Kidney epithelial cell (primary cell): ENCODE measurements at places on chromosomes 3 and 15. TPM values are rescaled to one million over a fixed set of nuclear protein-coding genes. Genes with fewer than 3 reads are reported as not detected.

COL8A1 gene
- total RNA-seq: 24.4 TPM in 2 replicates

CTXN2 gene
- 0.14 TPM in 1 of 2 replicates, not detected in the other for total RNA-seq

ALS2CL gene
- 23.7 and 30.9 TPM in 2 replicates for total RNA-seq

PLA2G4E gene
- not detected in 2 replicates for total RNA-seq

TRIM69 gene
- 9.6 and 12.3 TPM in 2 replicates for total RNA-seq

ABI3BP gene
- 0.75 and 0.84 TPM in 2 replicates for total RNA-seq

KBTBD12 gene
- 0.08 and 0.41 TPM in 2 replicates for total RNA-seq

TRH gene
- total RNA-seq: not detected in 2 replicates

GOLGA6D gene
- total RNA-seq: not detected in 2 replicates

AHSG gene
- not detected in 2 replicates for total RNA-seq

TMEM158 gene
- total RNA-seq: 1.1 and 5.8 TPM in 2 replicates

CHL1 gene
- 0.27 and 0.33 TPM in 2 replicates for total RNA-seq

LRRC58 gene
- total RNA-seq: 31.9 and 35.5 TPM in 2 replicates

CHRFAM7A gene
- total RNA-seq: 1.1 and 8.5 TPM in 2 replicates

MUSTN1 gene
- not detected in 2 replicates for total RNA-seq

GRAMD2A gene
- 0.89 and 2.4 TPM in 2 replicates for total RNA-seq

CA12 gene
- 2.9 and 4.3 TPM in 2 replicates for total RNA-seq

CGNL1 gene
- 2.1 and 2.8 TPM in 2 replicates for total RNA-seq

CCDC13 gene
- 0.33 and 2.1 TPM in 2 replicates for total RNA-seq

FRMD4B gene
- total RNA-seq: 13.6 and 16.4 TPM in 2 replicates

CNTN6 gene
- 0.34 and 0.38 TPM in 2 replicates for total RNA-seq

SKOR1 gene
- not detected in 2 replicates for total RNA-seq

LRRC31 gene
- total RNA-seq: not detected in 2 replicates

THAP10 gene
- total RNA-seq: 4.2 and 4.8 TPM in 2 replicates

PLCB2 gene
- total RNA-seq: 0.68 and 1.5 TPM in 2 replicates

FANCD2OS gene
- not detected in 2 replicates for total RNA-seq

TUSC7 gene
- total RNA-seq: not detected in 2 replicates

AMIGO3 gene
- total RNA-seq: 2.9 TPM in 1 of 2 replicates, not detected in the other

SLC28A2 gene
- total RNA-seq: not detected in 2 replicates

KLHL40 gene
- total RNA-seq: not detected in 2 replicates
